ENCODE measurements at places on chromosomes 7 and 10.
A peak's percentile ranks its signal among the peaks of the same experiment; 100 is the strongest.

- DNase-seq, result no peak
Observed at GRCh38 chr7:94418851-94419250, 24.2 kb downstream of the COL1A2 start.

DNA sequence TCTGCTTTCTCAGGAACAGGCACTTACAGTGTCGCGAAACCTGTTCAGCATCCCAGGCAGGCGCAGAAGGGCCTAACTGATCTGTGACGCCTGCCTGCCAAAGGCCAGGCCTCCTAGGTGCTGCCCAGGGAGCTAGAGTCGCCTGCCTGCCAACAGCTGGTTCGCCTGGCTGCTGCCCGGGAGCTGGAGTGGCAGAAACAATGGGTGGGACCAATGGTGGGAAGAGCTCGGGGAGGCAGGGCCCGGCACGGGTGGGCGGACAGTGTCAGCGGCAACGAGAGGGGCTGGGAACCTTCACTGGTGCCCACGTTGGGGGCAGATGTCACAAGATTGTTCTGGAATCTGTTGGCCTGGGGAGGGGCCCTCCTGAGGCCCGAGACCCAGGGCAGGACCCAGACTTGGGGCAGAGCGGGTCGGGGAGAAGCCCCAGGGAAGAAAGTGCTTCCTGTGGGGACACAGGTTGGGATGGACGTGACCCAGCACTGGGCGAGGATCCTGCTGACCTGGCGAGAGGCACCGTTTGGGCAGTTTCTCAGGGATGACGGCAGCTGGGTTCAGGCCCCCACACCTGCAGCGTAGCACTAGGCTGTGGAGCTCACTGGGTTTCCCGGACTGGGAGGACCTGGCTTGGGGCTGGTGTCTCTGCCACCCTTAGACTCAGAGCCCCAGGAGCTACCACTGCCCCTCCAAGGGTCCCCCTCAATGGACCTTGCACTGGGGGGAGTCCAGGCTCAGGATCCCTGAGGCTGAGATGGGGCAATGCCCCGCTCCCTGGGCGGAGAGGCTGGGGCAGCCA lies 181.8 kb downstream of the ELFN1 start:
- DNase-seq, result no peak

- peak; percentile 47 for DNase-seq
Observed at GRCh38 chr7:20330928-20331909, 519 bp downstream of the ITGB8 start.

DNA sequence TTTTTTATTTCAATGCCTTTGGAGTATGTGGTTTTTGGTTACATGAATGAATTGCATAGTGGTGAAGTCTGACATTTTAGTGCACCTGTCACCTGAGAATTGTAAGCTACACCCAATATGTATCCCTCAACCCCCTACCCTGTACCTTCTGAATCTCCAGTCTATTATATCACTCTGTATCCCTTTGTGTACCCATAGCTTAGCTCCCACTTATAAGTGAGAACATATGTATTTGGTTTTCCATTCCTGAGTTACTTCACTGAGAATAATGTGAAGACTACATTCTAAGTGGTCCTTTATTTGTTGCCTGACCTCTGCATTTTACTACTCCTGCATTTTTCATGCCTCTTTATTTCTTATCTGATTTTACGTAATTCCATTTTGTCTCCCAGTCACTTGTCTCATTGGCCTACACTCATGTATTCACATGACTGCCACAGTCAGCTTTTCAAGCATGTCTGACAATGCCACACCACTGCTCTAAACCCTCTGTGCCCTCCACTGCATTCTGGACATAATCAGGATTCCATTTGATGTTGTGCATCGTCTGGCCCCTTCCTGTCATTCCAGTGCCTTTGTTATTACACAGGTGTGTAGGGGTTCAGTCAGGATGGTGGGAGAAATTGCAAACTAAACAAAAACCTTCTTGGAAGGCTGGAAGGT lies 1325.5 kb downstream of the XPNPEP1 start:
- no peak for DNase-seq

DNA sequence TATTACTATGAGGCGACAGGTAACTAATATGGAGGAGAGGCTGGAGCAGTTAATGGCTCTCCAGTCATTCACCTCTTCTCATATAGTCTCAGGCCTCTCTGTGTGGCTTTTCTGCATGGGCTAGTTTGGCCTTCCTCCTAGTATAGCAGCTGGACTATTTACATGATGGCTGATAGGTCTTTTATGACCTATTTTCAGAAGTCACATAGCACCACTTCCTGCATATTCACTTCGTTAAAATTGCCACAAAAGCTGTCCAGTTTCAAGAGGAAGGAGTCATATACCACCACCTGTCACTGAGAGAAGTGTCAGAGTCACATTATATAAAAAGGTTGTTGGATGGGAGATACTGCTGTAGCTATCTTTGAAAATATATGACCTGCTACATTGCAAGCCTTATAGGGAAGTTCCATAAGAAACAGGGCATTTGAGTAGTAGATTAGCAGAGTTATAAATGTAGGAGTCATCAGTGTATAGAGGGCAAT lies 8.0 kb upstream of the DMTF1 start:
- no peak for DNase-seq

DNA sequence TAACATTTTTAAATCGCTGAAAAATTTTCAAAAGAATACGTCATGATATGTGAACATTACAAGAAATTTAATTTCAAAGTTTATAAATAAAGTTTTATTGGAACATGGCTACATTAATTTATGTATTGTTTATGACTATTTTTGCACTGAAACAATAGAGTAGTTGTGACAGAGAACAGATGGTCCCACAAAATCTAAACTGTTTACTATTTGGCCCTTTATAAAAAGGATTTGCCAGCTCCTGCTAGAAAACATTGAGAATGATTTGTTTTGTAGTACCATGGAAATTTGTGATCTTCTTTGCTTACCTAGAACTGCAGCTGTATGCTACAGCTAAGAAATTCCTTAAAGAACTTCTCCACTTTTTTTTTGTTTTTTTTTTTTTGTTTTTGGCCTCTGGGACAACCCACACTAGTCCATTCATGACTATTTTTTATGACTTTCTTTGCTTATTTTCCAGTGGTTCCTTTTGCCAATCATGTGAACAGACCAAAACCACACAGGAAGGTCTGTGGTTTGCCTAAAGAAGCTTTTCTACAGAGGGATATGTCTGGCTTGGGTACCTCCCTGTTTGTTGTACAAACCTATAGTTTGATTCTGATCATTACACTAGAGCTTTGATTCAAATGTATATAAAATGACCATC lies 55.7 kb downstream of the ST7 start:
- no peak for DNase-seq

GRCh38 chr10:77562742-77563141 lies 74.9 kb downstream of the KCNMA1 start:
- DNase-seq, result no peak

DNA sequence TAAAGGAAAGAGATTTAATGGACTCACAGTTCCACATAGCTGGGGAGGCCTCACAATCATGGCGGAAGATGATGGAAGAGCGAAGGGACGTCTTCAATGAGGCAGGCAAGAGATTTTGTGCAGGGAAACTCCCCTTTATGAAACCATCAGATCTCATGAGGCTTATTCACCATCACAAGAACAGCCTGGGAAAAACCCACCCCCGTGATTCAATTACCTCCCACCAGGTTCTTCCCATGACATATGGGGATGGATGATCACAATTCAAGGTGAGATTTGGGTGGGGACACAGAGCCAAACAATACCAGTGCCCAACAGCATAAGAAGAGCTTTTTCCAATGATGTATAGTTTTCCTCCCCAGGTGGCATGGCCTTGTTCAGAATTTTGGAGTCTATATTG lies 11.2 kb upstream of the C7orf33 start:
- no peak for DNase-seq

- DNase-seq, result no peak
Observed at GRCh38 chr10:97038688-97039087, 147.1 kb downstream of the SLIT1 start.

DNA sequence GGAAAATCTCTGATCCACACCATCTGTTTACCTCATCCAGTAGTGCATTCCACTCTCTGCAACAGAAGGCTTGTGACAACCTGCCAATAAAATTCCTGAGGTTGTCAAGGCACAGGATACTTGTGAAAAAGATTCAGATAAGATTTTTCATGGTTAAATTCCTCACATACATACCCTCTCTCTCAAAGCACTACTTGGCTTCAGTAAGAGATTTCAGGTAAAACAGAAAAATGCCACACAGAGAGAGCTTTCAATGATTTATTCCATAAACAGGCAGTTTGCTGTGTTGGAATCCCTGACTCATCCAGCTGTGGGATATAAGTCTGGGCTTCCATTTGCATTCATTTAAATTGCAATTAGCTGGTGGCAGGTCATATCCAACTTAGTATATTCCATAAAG lies 99.7 kb upstream of the CAV2 start:
- no peak for DNase-seq

- DNase-seq, result no peak
Observed at GRCh38 chr7:88484551-88484950, 177.9 kb upstream of the STEAP4 start.

DNA sequence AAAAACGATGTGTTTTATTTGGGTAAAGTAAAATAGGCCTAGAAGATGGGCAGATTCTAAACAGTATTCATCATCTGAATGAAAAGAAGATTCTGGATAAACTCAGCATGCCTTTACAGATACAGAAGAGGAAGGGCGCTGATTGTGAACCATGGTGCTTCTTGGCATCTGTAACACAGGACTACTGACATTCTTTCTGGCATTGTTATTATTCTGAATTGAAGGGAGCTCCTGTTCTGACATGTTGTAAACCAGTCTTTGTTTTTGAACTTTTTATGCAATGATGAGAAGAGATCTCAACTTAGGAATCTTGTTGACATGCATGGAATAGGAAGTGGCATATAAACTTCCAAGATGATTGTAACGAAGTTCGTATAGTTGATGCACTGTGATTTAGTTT lies 13.5 kb downstream of the RPA3 start:
- no peak for DNase-seq

DNA sequence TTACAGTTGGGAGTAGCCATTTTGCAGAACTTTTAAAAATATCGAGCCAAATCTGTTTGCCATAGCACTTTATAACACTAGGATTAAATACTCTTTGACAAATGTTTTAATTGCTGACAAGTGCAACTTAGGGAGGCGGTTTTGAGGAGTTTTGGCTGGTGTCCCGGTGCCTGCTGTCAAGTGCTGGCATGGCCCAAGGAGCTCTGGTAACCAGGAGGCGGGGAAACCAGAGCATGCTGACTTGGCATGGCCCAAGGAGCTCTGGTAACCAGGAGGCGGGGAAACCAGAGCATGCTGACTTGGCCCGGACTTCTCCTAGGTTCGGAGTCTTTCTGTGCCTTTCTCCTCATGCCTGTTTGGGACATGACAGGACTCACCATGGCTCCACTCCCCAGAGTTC lies 30.8 kb upstream of the ZNF32 start:
- DNase-seq, result no peak

DNA sequence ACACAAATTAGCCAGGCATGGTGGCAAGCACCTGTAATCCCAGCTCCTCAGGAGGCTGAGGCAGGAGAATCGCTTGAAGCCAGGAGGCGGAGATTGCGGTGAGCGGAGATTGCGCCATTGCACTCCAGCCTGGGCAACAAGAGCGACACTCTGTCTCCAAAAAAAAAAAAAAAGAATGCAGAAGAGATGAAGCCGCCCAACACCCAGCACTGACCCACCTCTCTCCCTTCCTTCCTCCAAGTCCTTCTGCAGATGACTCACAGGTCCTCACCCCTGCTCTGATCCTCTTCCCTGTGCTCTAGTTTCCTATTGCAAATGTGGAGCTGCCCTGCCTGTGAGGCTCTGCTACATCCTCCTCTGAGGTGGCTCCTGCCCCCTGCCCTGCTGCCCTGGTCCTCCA lies 22.0 kb upstream of the OPALIN start:
- no peak for DNase-seq

DNA sequence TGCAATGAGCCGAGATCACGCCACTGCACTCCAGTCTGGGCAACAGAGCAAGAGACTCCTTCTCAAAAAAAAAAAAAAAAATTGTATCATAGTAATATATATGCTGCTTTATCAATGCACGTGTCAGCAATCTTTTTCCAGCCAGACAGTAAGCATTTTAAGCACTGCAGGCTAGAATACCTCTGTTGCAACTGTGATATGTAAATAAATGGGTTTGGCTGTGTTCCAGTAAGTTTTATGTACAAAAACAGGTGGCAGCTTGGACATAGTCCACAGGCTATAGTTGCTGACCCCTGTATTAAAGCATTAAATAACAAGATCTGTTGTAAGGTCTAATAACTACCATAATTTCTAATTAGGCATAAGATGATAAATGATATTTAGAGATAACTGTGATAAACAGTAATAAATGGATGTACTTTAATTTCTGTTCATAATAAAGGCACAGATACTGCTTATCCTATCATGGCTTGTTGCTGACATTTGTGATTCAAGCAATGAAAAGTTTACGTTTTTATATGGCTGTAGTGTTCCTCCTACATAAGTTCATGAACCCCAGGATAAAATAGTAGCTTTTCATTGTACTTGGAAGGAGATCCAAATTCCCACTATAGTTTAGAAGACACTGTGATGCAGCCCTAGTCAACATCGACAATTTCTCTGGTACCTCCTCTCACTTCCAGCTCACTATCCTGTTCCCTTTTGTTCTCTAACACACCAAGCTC lies 161.4 kb downstream of the ELMO1 start:
- no peak for DNase-seq

- no peak for DNase-seq
Observed at GRCh38 chr7:47247132-47247531, 334.8 kb downstream of the TNS3 start.

DNA sequence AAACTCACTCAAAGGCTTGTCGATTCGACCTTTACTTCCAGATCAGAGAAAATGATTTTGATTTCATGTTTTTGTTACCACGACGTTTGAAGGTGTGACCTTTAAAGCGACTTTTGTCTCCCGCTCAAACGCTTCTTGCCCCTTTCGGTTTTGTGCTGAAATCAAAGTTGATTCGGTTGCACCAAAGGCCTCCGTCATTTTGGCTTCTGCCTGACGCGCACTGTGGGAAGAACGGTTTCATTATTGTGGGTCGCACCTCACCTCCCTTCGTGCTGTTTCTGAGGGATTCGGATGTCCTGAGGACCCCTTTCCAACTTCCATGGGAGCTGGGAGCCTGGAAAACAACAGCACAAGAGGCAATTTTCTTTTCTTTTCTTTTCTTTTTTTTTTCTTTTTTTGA lies 176.9 kb downstream of the DNAJB6 start:
- DNase-seq, result no peak

GRCh38 chr10:10644676-10645385 lies 372.8 kb upstream of the CELF2 start:
- DNase-seq, result no peak

GRCh38 chr7:2001601-2002442 lies 230.9 kb downstream of the MAD1L1 start:
- no peak for DNase-seq

DNA sequence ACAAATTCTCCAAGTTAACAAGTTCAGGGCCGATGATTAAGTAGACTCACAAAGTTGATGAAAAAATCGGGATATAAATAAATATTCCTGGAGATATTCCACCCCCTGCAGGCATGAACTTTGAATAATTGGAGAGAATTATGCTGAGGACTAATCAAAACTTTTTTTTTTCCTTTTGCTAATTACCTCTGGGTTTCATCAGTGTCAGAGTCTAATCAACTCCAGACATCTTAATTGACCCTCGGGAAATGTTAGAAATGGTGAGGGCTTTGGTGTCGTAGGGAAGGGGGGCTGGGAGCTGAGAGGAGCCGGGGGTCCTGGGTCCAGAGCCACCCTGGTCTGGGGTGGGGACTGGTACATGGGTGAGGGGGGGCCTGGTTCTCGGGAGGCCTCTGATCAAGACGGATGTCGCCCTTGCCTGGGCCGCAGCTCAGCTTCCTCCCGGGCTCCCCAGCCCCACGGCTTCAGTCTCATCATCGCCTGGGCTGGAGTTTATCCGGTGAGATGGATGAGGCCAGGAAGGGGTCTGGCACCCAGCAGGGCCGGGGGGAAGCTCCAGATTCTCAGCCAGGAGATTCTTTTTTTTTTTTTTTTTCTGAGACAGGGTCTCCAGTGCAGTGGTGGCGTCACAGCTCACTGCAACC lies 30.4 kb upstream of the ELFN1 start:
- no peak for DNase-seq

Data from activated T-cell treated with anti-CD3 and anti-CD28 coated beads, Interleukin-2, amount 50 U/mL, for 48 hours (primary cell).